T-helper 2 cell (primary cell): ENCODE measurements at places on chromosomes 2 and 18.

DNA sequence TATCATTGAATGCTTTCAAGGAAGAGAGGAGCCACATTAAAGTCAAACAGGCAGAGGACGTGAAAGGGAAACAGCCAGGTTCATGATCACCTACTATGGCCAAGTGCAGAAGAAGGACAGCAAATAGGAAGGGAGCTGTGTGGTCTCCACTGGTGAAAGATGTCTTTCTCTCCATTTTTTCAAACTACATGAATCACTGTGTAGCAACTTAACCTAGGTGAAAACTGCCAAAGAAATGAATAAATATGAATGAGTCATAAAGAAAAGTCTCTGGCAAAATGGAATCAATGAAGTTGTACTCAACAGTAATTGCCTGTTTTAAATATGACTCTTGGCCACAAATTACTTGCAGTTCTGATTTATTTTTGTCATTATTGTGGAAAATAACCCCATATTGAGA lies 452.6 kb upstream of the PKDCC start:
- DNase-seq, result no peak

DNA sequence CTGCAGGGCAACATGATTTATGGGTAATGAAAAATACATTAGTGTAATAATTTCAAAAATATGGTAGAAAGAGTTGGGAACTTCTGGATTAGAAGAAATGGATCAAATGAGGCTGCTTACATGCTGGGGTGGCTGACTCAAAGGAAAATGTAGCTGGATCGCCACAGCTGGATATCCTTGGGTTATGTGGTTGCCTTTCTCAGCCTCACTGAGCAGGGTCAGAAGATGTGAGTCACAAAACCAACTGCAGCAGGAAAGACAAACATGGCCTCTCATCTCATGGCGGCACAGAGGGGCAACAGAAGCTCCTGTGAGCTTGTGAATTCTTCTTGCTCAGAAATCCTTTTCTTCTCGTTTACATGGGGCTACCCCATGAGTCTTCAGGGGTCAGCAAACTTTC lies 317.1 kb upstream of the SPRED2 start:
- DNase-seq, result no peak

GRCh38 chr2:181252262-181253148 lies 204.7 kb upstream of the ITGA4 start:
- no peak for DNase-seq

DNA sequence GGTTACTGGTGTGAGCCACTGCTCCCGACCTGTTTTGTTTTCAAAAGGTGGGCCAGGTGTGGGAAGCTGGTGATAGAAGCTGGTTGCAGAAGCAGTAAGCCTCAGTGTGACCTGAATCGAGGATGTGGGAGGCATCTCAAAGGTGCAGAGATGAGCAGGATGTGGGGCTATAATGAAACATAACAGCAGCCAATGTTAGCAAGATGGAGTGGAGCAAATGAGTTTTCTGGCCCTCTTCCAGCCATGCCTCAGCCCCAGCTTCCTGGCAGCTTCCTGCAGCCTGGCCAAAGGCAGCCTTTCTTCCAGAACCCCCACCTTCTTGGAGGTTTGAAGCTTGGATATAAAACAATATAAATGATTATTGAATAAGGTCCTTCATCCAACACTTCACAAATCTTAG lies 184.8 kb downstream of the NCK2 start:
- DNase-seq, result no peak

- DNase-seq, result no peak
Measured at GRCh38 chr18:58429442-58429841, 199.4 kb downstream of the ALPK2 start.

DNA sequence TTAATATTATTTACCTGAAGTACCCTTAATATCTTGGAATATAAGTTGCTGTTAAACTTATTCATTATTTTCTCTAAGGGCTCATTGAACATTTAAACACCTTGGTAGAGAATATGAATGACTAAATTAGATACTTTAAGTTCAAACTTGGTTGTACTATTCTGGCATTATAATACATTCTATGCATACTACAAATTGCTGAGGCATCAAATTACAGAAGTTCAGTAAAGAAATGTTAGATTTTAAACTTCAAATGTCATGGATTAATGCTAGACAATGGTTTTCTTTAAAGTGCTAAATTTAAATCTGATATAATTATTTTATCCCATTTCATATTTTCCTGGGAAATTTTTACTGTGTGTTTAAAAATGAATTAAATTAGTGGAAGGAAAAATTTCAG lies 63.1 kb downstream of the CDCA7 start:
- no peak for DNase-seq
